Bone marrow (tissue), 2 donors: ENCODE measurements at places on chromosomes 12 and 14.

GRCh38 chr14:23398348-23398747, 9.7 kb downstream of the MYH6 start:
- no peak for DNase-seq

DNA sequence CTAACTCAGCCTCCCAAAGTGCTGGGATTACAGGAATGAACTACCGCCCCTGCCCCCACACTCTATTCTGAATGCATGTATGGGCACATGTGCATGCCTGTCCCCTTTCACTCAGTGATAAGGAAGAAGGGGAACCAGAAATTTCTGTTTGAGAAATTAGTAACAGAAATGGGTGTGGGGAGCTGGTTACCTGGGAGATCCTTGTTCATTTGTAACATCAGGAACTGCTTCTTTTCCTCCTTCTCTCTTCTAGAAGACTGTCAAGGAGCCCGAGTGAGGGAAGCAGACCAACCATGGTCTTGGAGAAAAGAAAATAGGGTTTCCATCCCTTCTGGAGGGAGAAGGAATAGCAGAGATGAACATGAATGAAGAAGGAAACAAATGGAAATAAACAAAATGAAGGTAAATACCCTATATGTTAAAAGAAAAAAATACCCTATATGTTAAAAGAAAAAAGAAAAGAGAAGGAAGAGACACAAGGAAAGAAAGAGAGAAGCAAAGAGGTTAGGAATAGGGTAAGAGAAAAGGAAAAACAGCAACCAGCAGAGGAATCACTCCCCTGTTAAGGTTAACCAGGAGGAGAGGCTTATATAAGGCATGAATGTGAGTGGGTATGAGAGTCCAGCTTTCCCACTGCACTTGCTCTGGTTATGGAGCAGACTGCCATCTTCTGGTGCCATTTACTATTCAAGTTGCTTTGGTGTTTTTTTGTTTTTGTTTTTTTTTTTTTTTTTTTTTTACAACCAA, 3.3 kb downstream of the PPP1R3E start:
- DNase-seq = no peak

DNA sequence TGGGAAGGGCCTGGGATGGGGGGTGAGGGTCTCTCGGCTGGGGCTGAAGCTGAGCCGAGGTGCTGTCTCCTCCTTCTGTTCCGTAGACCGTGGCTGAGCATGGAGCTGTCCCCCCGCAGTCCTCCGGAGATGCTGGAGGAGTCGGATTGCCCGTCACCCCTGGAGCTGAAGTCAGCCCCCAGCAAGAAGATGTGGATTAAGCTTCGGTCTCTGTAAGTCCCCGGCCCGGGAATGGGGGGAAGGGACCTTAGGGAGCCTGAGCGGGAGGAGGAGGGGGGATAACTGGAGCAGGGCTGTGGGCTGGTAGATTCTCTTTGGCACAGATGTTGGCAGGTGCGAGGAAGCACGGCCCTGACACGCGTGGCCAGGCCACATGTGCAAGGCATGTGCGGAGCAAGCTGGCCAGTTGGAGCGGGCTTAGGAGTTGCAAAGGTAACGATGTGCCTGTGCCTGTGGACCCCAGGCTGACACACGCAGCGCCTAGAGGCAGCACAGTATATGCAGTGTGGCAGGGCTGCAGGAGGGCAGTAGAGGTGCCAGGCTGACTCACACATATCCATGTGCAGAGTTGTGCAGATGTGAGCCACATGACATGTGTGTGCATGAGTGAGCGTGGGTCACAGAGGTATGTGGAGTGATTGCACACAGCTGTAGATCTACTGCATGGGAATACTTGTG, 512 bp downstream of the PDE1B start:
- DNase-seq = no peak

GRCh38 chr12:116506697-116507064, 52.5 kb upstream of the MAP1LC3B2 start:
- DNase-seq = no peak

DNA sequence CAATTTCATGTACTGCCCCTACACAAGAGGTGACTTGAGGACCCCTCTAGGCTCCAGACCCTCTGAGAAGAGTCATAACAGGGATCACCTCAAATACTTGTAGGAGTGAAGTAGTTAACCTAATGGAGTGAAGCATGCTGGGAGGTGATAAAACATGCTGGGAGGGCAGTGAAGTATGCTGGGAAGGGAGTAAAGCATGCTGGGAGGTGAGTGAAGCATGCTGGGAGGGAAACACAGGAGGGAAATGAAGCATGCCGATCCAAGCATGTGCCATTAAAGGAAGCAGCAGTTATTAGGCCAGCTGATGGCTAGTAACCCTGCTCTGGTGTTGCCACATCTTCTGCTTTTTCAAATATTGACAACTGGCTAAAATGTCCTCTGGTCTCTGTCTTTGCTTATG, 70.7 kb upstream of the TRHDE start:
- no peak for DNase-seq

- DNase-seq = no peak
Observed at GRCh38 chr14:51513281-51513680, 138.4 kb upstream of the FRMD6 start.

- DNase-seq = no peak
Observed at GRCh38 chr12:3173008-3173553, 95.9 kb downstream of the TSPAN9 start.

DNA sequence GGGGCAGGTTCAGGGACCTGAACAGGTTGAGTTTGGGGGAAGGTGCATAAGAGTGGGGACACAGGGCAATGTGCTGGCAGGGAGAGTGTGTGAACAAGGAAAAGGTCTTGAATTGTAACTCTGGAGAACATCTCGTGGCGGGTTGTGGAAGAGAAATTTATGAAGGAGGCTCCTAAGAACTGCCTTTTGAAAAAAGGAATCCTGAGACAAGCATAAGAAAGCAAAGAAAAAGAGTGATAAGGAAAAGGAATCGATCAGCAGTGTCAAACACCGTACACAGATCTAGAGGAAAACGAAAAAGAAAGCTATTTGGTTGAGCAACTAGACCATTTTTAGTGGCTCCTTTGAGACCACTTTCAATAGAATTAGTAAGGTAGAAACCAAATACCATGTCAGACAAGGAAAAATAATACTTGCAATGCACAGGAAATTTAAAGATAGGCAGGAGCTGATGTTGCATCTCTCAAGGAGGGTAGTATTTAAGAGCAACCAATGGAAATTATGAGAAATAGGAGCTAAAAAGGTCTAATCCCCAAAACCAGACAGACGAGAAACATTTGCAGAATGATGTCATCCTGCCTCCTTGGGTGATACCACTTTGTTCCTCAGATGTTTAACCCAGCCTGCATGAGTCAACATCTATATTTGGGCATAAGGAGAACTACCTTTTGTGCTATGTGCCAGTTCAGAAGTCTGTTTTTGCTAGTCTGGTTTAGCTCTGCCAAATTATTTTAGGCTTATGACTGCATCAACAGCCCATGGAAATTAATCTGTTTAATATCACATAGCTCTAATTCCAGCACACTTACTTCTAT, 64.5 kb upstream of the STK38L start:
- no peak for DNase-seq

GRCh38 chr12:104226672-104227071, 11.1 kb downstream of the TXNRD1 start:
- no peak for DNase-seq

DNA sequence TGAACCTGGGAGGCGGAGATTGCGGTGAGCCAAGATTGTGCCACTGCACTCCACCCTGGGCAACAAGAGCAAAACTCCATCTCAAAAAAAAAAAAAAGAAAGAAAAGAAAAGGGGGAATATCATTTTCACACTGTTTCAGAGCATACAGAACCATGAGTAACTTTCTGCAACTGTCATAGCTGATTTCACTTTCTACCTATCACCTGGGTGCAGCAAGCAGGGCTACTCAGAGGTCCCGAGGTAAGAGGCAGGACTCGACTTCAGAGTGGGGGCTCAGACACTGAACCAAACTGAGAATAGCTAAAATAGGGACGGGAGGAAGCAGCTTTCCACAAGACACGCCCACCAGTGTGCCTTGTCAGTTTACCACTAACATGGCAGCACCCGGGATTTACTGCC, 29.8 kb downstream of the OR10P1 start:
- DNase-seq = no peak

GRCh38 chr14:89576145-89576927, 159.3 kb upstream of the FOXN3 start:
- DNase-seq = no peak

- no peak for DNase-seq
Observed at GRCh38 chr12:727321-727720, 25.1 kb upstream of the WNK1 start.

GRCh38 chr14:54782751-54783659, 119.6 kb downstream of the GCH1 start:
- DNase-seq = peak; percentile 50

- no peak for DNase-seq
Observed at GRCh38 chr12:80234667-80235066, 135.3 kb downstream of the OTOGL start.

DNA sequence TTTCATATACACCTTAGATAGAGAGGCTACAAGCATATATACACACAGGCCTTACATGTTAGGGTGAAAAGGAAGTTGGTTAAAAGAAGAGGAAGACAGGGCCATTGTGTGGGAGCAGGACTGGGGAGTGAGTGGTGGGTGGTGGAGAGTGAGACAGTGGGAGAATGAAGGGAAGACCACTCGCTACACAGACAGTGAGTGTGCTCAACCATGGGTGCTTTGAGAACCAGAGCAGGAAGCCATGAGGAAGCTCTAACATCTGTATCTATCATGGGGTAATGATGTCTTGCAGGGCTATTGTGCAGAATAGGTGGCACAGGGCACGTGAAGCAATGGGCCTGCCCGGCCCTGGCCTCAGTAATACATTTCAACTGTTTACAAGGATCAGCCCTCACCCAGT, 11.4 kb upstream of the KRT74 start:
- peak; percentile 43 for DNase-seq

DNA sequence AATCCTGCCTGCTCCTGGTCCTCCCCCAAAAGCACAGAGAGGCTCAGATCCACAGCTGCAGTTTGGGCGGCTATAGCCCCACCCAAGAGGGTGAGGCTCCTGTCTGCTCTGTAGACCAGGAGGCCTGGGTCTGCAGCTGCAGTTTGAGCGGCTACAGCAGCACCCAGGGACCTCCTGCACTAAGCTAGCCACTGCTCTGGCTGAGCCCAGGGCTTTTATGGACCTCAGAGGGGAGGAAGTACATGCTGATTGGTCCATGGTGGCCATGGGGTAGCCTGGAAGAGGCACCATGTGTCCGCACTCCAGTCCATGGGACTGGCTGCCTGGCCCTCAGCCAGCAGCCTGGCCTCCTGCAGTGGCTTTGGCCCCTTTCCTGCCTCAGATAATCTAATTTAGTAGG, 49.6 kb upstream of the GSC start:
- no peak for DNase-seq

- no peak for DNase-seq
Observed at GRCh38 chr12:90808568-90808967, 146.4 kb downstream of the CCER1 start.

DNA sequence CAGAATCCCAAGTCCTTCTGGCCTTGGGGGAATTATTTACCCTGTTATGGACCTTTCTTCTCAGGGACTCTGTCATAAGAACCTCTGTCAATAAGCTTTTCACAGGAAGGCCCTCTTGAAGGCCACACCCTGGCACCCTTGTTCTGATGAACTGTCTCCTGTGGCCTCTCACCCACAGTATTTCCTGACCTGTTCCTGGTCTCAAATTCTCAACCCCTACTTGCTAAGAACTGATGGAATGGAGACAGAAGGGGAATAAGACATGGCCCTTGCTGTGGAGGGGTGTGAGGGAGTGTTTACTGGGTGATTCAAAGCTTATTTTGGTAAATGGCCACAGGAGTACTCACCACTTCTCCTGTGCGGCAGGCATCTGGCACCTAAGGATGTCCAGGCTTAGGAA, 1082.9 kb downstream of the BCL11B start:
- DNase-seq = no peak

DNA sequence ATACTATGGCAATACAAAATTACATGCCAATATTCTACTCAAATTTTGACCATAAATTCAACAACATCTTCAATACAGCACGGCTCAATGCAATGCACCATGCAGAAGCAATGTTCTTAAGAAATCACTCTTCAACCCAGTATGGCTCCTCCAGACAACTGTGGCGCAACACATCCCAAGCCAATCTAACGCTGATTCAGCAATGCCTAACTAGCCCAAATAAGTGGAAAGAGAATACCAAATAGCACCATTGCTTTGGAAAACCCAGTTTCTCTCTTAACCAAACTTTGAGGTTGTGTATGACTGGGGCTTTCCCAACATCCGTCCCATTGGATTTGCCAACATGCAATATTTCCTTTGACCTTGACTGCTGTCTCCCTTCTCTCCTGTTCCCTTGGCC, 211.1 kb upstream of the TBX3 start:
- no peak for DNase-seq

DNA sequence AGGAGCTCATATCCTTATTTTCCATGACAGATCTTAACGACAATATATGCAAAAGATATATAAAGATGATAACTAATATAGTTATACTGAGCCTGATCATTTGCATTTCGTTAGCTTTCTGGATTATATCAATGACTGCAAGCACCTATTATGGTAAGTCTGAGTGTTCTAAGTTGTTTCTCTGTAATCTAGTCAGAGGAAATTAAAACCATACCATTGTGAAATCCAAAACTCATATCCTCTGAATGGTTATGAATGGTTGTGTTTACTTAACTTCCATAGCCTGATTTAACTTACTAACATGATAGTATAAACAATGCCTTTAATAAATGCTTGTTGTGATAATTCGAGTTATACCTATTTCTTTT, 760 bp downstream of the TMEM19 start:
- DNase-seq = no peak

DNA sequence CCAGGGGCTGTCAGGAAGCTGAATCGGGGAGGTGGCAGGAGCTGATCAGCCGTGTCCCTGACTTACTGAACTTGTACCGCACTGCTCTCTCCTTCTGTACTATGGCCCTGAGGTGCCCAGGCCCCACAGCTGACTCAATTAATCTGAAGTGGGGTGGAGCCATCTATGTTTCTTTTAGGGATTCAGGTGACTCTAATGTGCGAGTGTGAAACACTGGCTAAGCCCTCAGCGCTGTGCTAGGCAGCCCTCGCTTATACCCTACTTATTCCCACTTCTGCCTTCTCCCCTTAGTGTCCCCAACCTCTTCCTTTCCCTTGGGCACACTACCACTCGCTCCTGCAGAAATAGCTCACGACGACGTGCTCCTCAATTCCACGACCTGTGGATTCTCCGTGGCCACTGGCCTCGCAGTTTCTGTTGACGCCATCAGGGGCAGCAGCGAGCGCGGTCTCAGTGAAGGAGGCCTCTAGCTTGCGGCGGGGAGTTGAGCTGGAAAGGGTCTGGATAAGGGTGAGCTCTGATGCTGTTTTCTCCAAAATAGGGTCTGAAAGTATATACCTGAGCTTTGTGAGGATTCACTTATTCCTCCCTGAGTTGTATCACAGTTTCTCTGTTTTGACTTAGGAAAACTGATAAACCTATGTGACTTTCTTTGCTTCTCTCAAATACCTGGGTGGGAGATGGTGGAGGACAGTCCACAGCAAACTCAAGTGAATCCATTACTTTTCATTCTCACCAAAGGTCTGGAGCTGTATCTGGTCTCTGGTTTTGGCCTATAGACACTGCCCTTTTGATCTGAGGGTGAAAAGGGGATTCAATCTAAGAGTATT, 167.6 kb downstream of the SLC41A2 start:
- DNase-seq = no peak

GRCh38 chr12:97921979-97922722, 459.5 kb downstream of the RMST start:
- no peak for DNase-seq
